ENCODE measurements at places on chromosomes 1 and 21. TPM values are rescaled to one million over a fixed set of nuclear protein-coding genes. Genes with fewer than 3 reads are reported as not detected.

The SHISAL2A gene
- 5.5 TPM for polyA plus RNA-seq

The RAB25 gene
- 1.0 TPM for polyA plus RNA-seq

The GUCA2B gene
- not detected for polyA plus RNA-seq

The ITGB2 gene
- polyA plus RNA-seq, result 21.0 TPM

The LHX4 gene
- 1.6 TPM for polyA plus RNA-seq

The DPT gene
- polyA plus RNA-seq, result 70.2 TPM

All from hindlimb muscle (tissue), 1 donor.